NCI-H1105 (cell line): ENCODE measurements at places on chromosomes 1 and 21.
A peak's percentile ranks its signal among the peaks of the same experiment; 100 is the strongest.

DNA sequence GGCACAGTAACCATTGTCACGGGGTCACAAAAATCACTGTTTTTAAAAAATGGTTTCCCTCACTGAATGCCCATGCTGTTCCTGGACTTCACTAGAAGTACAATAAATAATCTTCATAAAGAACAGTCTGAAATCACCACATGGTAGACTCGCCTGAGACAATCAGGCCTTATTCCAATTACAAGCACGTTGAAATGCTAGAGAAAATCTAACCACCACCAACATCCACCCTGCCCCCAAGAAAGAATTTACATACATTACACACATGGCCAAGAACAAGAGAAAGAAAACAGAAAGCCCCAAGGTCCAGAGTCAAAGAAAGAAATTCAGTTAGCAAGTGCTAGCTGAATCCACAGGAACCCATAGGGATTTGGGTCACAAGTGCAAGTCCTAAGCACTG lies 107.0 kb upstream of the ERG start:
- no peak for DNase-seq

GRCh38 chr1:72288886-72289285 lies 6.5 kb upstream of the NEGR1 start:
- no peak for DNase-seq

- DNase-seq = no peak
Measured at GRCh38 chr1:53390261-53390660, 62.4 kb upstream of the LRP8 start.

GRCh38 chr1:43935711-43936427 lies 2.3 kb downstream of the ARTN start:
- DNase-seq = peak; percentile 32

DNA sequence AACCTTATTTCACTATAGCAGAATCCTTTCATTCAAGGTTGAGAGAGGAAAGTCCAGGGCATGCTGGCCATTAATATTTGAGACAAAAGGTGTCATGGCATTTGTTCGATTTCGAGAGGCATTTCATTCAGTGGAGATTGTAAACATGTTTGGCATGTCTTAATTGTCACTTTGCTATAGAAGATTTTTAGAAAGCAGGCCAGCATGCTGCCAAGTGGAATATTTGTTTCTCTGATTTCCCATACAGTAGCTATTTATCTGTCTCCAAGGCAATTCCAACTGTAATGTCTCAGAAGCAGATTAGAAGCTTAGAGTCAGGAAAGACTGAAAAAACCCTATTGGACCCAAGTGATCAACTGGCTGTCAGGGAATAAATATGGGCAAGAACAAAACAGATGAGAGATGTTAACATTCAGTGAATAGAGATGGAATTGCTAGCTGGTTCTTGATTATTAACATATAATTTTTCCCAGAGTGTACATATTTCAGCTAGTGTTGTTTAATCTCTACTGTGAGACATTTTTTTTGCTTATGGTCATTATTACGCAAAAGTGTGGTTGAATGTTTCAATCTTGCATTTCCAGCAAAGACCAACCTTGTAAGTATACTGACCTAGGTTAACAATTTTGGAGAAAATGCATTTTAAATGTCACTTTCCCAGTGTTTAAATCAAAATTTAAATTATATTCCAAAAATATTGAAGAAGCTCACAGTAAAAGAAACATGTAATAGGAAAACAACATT lies 174.6 kb downstream of the KCNK2 start:
- no peak for DNase-seq
